T-helper 17 cell (primary cell): ENCODE measurements at places on chromosomes 2 and 18.

GRCh38 chr2:240427729-240428128 lies 7.7 kb upstream of the GPC1 start:
- no peak for DNase-seq

- no peak for DNase-seq
These were observed 49.5 kb upstream of the DTNA start for GRCh38 chr18:34660572-34660971.

GRCh38 chr2:82875858-82876257 lies 1583.2 kb downstream of the SUCLG1 start:
- no peak for DNase-seq

DNA sequence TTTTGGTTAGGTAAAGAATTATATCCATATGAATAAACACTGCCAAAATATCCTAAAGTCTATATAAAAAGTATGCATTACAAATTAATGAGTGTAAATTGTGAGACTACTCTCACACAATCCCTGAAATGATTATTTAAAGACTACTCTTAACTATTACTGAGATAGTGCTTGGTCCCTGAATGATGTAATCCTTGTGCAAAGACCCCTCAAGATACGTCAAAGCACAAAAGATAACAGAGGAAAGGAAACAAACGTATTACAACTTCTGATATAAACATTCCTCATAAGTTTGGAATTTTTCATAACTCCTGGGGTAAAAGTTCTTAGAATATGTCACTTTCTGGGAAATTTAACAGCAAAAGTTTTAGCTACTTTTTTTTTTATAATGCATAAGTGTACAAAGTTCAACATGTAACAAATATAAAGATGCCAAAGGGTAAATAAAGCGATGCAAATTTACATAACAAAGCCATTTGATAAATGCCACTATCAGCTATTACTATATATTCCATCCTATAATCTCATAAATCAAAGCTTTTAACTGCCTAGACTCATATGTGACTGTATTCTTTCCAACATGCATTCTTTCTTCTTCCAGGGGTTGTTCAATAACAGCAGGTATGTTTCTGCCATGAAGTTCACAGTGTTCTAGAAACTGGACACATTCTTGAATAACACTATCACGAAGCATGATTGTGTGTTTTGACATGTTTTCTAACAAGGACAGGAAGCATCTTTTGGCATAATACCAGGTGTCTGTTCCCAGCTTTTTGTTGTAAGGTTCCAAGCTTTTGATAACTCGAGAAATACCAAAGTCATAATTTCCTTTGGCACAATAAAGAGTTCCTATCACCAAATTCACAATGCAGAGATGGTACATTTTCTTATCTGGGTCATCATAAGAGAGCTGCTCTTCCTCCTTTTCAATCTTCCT lies 158.0 kb downstream of the AGPS start:
- DNase-seq = no peak

DNA sequence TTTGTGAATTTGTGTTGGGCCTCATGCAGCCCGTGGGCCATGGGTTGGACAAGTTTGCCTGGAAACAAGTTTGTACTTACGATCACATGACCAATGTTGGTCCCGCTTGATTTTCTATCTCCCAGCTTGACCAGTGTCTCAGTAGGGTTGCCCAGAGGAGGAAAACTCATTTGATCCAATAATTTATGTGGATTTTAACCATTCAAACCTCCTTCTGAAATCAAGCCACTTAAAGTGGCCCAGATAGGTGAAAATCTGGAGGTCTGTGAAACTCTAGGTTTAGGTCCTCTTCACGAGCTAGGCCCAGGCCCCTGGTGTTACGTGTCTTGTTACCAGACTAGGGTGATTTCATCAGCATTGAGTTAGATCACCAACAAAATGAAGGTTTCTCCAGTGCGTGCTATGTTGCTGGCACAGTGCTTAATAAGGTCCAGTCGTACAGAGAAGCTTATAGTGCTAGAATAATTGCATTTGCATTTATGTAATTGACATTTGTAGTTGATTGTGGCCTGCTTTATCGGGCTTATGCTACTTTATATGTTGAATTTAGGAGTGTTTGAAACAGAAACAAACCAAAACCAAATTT lies 4.4 kb downstream of the ACTR2 start:
- DNase-seq = no peak

GRCh38 chr2:67790622-67791021 lies 272.2 kb downstream of the C1D start:
- no peak for DNase-seq

DNA sequence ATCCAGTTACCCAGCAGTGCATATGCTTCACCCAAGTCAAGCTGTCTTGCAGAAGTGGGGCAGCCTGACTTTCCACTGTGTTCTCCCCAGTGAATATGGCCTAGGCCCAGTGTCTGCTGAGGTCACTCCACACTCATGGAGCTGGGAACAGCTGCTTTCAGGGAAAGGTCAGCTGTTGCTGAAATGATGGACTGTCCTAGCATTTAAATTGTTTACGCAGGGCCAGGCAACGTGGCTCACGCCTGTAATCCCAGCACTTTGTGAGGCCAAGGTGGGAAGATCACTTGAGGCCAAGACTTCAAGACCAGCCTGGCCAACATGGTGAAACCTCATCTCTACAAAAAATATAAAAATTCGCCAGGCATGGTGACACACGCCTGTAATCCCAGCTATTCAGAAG lies 86.5 kb downstream of the LIPG start:
- no peak for DNase-seq

- DNase-seq = no peak
These were observed 9.7 kb downstream of the PROKR1 start for GRCh38 chr2:68653034-68653433.

- DNase-seq = no peak
These were observed 102.8 kb downstream of the ZNF385B start for GRCh38 chr2:179758636-179759035.

DNA sequence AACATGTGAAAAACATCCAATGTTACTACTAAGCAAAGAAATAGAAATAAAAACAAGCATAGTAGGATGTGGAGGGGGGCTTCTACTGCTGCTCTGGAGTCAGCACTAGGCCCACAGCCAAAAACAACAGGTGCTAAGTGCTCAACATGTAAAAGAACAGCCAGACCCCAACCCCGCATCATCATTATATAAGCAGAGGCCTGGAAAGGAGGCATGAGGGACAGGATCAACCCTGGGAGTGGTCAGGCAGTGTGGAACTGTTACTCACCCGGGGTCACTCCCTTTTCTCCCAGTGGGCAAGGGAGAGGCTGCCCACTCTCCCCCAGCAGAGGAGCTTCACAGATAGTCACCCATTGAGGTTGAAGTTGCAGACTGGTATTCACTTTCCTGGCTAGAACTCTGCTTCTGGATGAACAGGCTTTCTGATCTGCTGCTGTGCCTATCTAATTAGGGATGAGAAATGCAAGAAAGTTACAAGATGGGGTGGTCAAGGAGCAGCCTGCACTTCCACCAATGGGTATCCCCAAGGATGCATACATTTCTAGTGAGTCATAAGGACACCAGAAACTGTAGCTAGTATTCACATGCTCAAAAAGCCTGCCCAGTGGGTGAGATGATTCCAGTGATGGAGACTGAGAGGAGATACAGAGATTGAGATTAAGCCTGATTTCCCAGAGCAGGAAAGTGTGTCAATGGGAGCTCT lies 480.1 kb upstream of the TCF4 start:
- no peak for DNase-seq

GRCh38 chr2:196344397-196344796 lies 173.0 kb upstream of the STK17B start:
- no peak for DNase-seq

- DNase-seq = no peak
These were observed 36.6 kb downstream of the CYB5A start for GRCh38 chr18:74255131-74255616.

- DNase-seq = no peak
These were observed 99.3 kb upstream of the FN1 start for GRCh38 chr2:215535125-215535668.

- no peak for DNase-seq
These were observed 56.5 kb downstream of the PLA2R1 start for GRCh38 chr2:160005908-160006307.

- no peak for DNase-seq
These were observed 3.7 kb downstream of the SMAD7 start for GRCh38 chr18:48947092-48947491.

- DNase-seq = no peak
These were observed 114.3 kb upstream of the PPP1CB start for GRCh38 chr2:28637066-28638047.

DNA sequence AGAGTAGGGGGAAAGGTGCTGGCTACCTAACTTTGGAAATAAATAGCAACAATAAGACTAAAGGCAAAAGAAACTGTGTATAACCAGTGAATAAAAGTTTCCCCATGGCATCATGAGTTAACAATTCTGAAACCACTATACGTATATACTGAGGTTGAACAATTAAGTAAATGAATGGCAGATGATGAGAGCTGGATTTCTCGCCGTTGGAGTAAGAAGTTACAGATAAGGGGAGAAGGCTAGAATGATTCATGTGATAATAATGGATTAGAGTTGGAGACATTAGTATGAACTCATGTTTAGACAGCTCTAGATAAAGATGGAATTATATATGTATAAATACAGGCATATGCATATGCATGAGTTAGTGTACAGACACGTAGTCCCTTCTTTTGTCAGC lies 152.7 kb downstream of the UBR3 start:
- DNase-seq = no peak

GRCh38 chr2:219228911-219229304 lies 528 bp downstream of the ATG9A start:
- no peak for DNase-seq

- DNase-seq = no peak
These were observed 81.5 kb downstream of the LDLRAD4 start for GRCh38 chr18:13300029-13300428.

GRCh38 chr2:33498291-33498956 lies 22.0 kb downstream of the RASGRP3 start:
- DNase-seq = no peak

DNA sequence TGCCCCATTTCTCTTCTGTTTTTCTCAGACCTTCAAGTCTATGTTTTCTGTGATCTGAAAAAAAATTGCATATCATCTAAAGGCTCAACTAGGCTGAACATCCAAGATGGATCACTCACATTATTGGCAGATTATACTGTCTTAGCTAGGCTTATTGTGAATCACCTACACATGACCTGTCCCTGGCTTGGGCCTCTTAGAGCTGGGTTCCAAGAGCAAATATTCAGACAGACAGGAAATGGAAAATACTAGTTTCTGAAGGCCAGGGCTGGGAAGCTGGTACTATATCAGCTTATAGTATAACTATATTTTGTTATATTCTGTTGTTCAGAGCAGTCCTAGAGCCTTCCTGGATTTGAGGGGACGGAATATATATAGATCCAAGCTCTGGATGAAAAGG lies 90.3 kb downstream of the PIK3C3 start:
- DNase-seq = no peak

DNA sequence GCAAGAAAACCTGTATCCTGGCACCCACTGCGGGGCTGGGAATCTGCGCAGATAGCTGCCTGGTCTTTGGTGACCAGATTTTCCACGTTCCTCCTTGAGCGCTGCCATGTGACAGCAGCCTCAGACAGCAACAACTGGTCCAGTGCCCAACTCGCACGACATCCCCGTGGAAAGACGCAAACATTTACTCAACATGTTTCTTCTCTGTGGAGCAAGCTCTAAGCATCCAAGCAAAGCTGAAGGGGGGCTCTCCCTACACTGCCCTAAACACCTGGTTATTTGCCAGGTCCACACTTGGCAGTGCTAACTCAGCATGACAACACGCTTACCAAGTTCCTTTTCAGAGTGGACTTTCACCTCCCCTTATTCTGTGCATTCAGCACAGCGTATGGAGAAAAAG lies 11.3 kb downstream of the ZNF516 start:
- DNase-seq = no peak

DNA sequence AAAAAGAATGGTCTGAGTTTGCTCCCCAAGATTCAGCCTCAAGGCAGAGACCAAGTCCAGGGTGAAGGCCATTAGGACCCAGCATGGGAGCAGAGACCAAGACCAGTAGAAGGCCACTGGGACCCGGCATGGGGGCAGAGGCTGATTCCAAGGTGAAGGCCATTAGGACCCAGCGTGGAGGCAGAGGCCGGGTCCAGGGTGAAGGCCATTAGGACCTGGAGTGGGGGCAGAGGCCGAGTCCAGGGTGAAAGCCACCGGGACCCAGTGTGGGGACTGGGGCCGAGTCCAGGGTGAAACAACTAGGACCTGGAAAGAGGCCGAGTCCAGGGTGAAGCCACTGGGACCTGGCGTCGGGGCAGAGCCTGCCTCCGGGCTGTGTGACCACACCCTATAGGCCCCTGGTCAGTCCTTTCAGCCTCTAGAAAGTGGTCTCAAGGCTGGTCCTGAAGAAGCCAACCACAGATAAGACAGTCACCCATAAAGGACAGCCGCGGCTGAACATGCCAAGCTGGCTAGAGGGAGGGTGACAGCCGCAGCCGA lies 113.8 kb upstream of the SALL3 start:
- no peak for DNase-seq

GRCh38 chr2:198456418-198456817 lies 652.0 kb downstream of the PLCL1 start:
- DNase-seq = no peak

DNA sequence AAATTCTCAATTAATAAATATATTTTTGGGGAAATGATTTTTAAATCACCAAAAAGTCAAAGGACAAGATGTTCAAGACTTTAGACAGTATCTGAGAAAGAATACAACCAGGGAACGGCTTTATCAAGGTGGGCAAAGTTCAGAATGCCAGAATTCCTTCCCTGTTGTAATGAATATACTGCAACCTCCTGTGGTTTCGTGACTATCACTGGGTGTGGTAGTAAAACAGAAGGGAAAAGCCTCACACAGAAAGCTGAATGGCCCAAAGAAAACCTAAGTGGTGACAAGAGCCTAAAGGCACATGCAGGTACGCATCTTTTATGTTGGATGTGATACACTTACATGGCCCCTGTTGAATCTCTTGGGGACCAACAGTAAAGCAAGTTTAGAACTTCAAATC lies 37.1 kb downstream of the MBD2 start:
- no peak for DNase-seq

DNA sequence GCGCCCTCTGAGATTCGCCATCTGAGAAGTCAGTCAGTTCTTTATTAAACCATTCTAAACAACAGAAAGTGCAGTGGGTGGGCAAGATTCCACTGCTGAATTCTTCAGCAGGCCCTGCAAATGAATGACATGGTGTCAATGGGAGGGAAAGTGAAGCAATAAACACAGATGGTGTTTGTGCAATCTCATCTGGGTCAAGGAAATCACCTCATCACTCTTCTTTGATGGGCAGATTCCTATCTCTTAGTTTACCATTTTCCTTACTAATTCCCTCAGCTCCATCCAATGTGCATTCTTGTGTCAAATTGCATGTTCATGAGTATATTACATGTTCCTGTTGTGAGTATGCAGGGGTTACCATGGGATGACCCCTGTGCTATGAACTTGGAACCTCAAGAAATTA lies 100.7 kb upstream of the CYP1B1 start:
- DNase-seq = no peak

- DNase-seq = no peak
These were observed 142.3 kb upstream of the HAAO start for GRCh38 chr2:42934580-42935186.

DNA sequence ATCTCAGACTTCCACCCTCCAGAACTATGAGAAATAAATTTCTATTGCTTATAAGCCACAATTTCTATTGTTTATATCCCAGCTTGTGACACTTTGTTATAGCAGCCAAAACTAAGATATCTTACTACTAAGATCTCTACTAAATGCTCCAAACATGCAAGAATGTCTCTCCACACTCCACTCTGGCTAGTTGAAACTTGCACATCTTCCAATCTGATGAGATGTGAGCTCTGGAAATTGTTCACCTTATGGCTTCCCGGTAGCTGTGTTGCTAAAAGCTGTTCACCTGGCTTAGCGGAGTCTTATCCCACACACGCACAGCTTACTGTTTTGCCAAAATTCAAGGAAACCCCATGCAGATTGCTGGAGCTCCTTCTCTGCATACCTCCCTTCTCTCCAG lies 43.9 kb downstream of the PKDCC start:
- DNase-seq = no peak
